ENCODE measurements at places on chromosomes 16 and 17. TPM values are rescaled to one million over a fixed set of nuclear protein-coding genes. Genes with fewer than 3 reads are reported as not detected.

- no peak overlapping the region for H3K27ac ChIP-seq
- H3K4me1 ChIP-seq, result peaks cover 8% of the 10 kb centered on the region
- no peak for DNase-seq
- H3K4me3 ChIP-seq, result no peak overlapping the region
- peaks cover 33% of the 10 kb centered on the region for H3K27me3 ChIP-seq
- no peaks in the 10 kb centered on the region for H3K36me3 ChIP-seq
Measured at GRCh38 chr16:19410435-19411171, 7.1 kb upstream of the TMC5 start.

SSTR5 gene
- not detected for total RNA-seq

DNA sequence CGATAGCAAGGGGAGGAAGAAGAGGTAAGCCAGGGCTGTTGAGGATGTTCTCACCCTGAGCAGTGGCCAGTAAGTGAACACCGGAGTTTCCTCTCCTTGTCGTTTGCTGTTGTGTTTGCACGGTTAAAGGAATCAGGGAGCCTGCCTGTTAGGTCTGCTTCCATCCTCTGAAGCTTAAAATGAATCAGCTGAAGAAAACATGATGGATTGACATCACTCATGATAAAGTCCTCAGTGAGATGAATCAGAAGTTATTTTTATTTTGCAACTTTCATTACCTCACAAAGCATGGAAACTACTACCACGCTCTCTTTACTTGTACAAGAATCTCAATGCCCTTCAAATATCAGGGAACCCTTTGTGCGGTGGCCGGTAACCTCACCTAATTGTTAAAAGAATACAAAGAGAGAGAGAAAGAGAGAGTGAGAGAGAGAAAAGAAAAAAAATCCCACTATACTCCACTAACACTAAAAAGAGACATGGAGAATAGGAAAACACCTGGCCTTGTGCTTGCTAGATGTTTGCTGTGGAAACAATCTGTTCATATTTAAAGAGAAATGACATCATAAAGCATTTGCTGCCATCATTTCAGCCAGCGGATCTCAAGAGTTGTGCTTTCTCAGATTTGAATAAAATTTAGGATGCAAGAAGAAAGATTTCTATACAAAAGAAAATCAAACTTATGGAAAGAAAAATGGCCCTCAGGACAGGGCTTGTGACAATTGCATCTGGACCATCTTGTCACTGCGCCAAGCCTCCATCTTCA, 441.6 kb upstream of the SALL1 start:
- H3K36me3 ChIP-seq, result no peaks in the 10 kb centered on the region
- H3K4me1 ChIP-seq, result no peaks in the 10 kb centered on the region
- no peak for DNase-seq
- no peak overlapping the region for H3K27ac ChIP-seq
- H3K4me3 ChIP-seq, result no peak overlapping the region

DNA sequence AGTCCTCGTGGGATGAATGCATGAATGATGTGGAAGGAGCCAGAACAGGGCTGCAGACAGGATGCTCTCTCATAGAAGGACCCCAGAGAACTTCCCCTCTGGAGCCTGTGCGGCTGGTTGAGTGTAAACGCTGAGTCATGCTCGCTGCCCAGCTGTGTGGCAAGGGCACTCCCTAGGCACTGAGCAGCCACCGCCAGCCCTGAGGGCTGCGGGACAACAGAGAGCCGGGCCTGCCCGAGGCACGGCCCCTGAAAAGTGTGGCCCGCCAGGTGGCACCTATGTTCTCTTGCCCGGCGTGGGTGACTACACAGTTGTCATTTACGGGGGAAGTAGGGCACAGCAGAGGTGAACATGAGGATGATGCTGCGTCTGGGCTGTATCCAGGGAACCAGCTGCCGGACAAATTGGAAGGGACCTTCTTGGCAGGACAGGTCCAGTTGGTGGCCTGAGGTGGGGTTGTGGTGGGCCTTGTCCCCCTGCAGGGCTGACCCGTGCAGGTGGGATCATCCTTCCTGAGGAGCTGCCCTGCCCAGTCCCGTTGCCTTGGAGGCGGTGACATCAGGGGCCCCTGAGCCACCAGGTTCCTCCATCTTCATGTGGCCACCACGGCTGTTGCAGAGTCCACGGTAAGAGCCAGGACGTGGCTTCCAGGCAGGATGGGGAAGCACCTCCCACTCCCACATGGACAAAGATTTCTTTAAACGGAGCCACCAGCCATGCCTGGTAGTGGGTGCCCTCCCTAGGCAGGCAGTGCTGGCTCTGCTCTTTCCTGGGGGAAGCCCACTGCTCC, 94.8 kb upstream of the CBX4 start:
- H3K4me1 ChIP-seq, result peaks cover 46% of the 10 kb centered on the region
- H3K4me3 ChIP-seq, result no peak overlapping the region
- no peak overlapping the region for H3K27ac ChIP-seq
- peaks cover 15% of the 10 kb centered on the region for H3K27me3 ChIP-seq
- peak; percentile 46 for DNase-seq
- no peaks in the 10 kb centered on the region for H3K36me3 ChIP-seq

USP43 gene
- total RNA-seq, result 0.24 TPM

DNA sequence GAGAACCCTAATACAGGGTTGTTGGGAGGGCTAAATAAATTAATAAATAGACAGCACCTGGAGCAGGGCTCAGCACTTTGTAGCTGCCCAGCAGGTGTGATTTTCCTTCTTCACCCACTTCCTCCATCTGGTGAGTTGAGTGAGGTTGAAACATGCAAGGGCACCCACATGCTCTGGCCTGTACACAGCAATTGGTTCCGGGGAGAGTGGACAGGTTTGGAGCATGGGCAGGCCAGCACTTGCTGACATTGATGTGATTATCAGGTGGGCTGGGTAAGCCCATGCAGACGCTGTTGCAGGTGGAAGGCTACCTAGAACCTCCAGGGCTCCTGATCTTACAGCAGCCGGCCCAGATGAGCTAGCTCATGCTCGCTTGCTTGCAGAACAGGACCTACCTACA, 1.3 kb upstream of the MRTFB start:
- peaks cover 11% of the 10 kb centered on the region for H3K4me1 ChIP-seq
- H3K4me3 ChIP-seq, result peak overlapping the region; percentile 86

GRCh38 chr16:52366983-52367382, 180.0 kb downstream of the TOX3 start:
- no peak for DNase-seq
- H3K27me3 ChIP-seq, result no peaks in the 10 kb centered on the region
- H3K4me3 ChIP-seq, result no peak overlapping the region

- no peak for DNase-seq
- H3K4me3 ChIP-seq, result no peak overlapping the region
- H3K36me3 ChIP-seq, result peaks cover 4% of the 10 kb centered on the region
- peaks cover 37% of the 10 kb centered on the region for H3K4me1 ChIP-seq
Measured at GRCh38 chr16:354291-354881, 1.9 kb upstream of the AXIN1 start.

GRCh38 chr16:27816561-27816960, 247.0 kb downstream of the GSG1L start:
- H3K27me3 ChIP-seq, result no peaks in the 10 kb centered on the region
- DNase-seq, result no peak
- no peak overlapping the region for H3K27ac ChIP-seq
- no peaks in the 10 kb centered on the region for H3K36me3 ChIP-seq
- no peaks in the 10 kb centered on the region for H3K4me1 ChIP-seq
- H3K4me3 ChIP-seq, result no peak overlapping the region

MLLT6 gene
- total RNA-seq, result 170 TPM

- no peak overlapping the region for H3K27ac ChIP-seq
- H3K27me3 ChIP-seq, result peaks cover 11% of the 10 kb centered on the region
- no peaks in the 10 kb centered on the region for H3K36me3 ChIP-seq
- H3K4me3 ChIP-seq, result no peak overlapping the region
Measured at GRCh38 chr17:55783684-55784245, 32.9 kb downstream of the PCTP start.

DNA sequence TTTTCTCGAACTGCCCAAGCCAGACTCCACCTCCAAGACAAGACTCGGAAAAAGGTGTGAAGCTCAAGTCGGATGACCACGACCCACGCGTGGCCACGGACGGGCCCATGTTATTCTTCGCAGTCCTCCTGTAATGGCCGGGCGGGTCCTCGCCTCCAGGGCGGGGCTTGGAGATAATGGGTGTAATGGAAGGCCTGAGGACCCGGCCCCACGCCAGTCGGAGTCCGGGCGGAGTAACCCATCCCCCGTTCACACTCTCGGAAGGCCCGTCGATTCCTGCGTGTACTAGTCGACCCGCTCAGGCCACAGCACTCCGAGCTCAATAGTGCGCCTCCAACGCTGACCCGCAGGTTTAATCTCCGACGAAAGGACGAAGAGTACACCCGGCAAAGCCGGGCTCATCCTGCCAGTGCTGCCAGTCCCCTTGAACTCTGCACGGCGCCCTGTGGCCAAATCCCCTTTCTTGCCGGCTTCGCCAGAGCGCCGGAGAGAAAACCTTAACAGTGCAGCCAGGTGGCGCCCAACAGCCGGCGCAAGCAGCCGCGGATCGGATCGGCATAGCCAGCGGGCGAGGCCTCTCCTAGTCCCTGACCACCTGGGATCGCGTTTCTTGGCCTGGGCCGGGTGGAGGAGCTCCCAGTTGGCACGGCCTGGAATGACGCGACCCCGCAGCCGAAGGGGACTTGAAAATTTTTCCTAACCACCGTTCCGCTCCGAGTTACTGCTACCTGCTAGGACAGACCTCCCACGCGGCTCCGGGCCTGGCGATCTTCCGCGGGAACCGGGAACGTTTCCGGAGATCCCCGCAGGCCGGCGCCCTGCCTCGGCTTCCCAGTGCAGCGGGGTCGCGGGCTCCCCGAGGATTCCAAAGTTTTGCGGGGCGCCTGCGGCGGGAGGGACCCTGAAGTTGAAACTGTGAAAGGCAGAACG, 762.0 kb downstream of the KCNJ18 start:
- no peak for DNase-seq
- no peak overlapping the region for H3K27ac ChIP-seq
- H3K27me3 ChIP-seq, result no peaks in the 10 kb centered on the region
- no peaks in the 10 kb centered on the region for H3K36me3 ChIP-seq

DNA sequence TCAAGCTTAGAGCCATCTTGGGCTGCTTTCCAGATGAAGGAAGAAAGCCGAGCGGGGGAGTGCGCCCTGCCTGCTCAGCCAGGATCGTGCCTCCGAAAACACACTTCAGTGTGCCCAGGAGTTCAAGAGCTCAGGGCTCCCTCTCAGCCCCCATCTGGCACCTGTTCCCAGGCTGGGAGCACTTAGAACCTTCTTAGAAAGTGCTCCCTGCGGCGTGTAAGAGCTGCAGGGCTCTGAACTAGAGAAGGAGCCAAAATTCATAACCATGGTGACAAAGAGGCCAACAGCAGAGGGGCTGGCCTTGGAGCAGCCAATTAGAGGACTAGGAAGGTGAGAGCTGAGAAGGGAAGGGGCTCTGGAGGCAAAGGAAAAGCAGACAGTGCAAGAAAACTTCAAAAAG, 59.0 kb upstream of the TNRC6C start:
- no peaks in the 10 kb centered on the region for H3K27me3 ChIP-seq
- no peaks in the 10 kb centered on the region for H3K36me3 ChIP-seq
- no peak overlapping the region for H3K27ac ChIP-seq

DNA sequence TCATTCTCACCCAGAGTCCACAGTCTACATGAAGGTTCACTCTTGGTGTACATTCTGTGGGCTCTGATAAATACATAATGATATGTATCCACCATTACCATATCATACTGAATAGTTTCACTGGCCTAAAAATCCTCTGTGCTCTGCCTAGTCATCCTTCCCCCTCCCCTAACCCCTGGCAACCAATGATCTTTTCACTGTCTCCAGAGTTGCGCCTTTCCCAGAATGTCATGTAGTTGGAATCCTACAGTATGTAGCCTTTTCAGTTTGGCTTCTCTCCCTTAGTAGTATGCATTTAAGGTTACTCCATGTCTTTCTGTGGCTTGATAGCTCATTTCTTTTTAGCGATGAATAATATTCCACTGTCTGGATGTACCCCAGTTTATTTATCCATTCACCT, 101.3 kb downstream of the NOG start:
- no peak for DNase-seq
- H3K36me3 ChIP-seq, result no peaks in the 10 kb centered on the region
- H3K4me3 ChIP-seq, result no peak overlapping the region
- H3K27me3 ChIP-seq, result no peaks in the 10 kb centered on the region

- no peak for DNase-seq
- H3K4me1 ChIP-seq, result no peaks in the 10 kb centered on the region
- no peaks in the 10 kb centered on the region for H3K36me3 ChIP-seq
- H3K27me3 ChIP-seq, result peaks cover 24% of the 10 kb centered on the region
Measured at GRCh38 chr17:6323626-6324356, 111.1 kb downstream of the AIPL1 start.

HOXB2 gene
- 15.6 TPM for total RNA-seq

GRCh38 chr17:36463916-36464764, 22.3 kb upstream of the ZNHIT3 start:
- H3K4me3 ChIP-seq, result no peak overlapping the region
- no peaks in the 10 kb centered on the region for H3K36me3 ChIP-seq
- H3K4me1 ChIP-seq, result no peaks in the 10 kb centered on the region
- H3K27me3 ChIP-seq, result peaks cover 49% of the 10 kb centered on the region

DNA sequence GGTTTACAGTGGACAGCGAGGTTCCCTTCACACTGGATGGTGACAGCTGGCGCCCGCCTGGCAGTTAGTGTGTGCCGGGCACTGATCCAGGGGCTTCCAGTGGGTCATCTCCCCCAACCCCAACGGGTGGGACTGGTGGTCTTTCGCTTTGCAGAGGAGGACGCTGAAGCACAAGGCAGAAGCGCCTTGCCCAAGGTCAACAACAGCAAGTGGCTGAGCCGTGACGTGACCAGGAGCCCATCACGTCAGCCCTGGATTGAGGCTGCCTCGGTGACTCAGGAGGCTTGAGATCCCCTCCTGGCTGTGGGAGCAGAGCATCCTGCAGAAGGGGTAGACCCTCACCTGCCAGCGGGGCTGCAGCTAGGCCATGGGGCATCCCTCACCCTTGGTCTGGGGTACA, 215.3 kb downstream of the RBFOX3 start:
- H3K36me3 ChIP-seq, result no peaks in the 10 kb centered on the region
- peaks cover 5% of the 10 kb centered on the region for H3K4me1 ChIP-seq
- no peak for DNase-seq
- H3K27me3 ChIP-seq, result peaks cover 39% of the 10 kb centered on the region
- no peak overlapping the region for H3K27ac ChIP-seq

GRCh38 chr16:64365448-64365931, 756.4 kb downstream of the CDH11 start:
- no peaks in the 10 kb centered on the region for H3K36me3 ChIP-seq
- H3K27ac ChIP-seq, result no peak overlapping the region
- H3K27me3 ChIP-seq, result no peaks in the 10 kb centered on the region
- no peak overlapping the region for H3K4me3 ChIP-seq
- no peak for DNase-seq

DNA sequence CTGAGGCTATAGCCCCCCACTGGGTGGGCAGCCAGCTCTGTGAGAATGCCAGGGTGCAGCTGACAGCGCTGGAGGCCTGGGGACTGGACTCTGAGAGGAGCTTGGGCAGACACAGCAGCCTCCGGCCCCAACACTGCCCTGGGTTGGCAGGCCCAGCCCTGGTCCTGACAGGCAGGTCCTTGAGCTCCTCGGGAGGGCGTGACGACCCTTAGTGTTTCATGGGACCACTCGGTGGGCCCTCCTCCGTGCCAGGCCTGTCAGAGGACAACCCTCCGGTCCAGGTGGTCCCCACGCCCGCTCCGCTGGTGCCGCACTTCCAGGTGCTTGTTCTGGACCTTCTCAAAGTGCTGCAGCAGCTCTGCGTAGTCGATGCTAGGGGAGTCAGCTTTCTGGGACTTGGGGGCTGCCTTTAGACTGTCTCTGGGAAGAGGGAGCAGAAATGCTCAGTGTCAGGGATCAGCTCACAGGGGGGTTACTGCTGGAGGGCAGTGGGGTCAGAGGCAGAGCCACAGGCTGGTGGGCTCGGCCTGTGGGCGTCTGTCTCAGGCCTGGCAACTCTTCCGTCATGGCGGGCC, 1.9 kb upstream of the MTSS2 start:
- peaks cover 5% of the 10 kb centered on the region for H3K27me3 ChIP-seq
- no peak for DNase-seq
- H3K27ac ChIP-seq, result no peak overlapping the region
- peaks cover 2% of the 10 kb centered on the region for H3K4me1 ChIP-seq
- H3K36me3 ChIP-seq, result no peaks in the 10 kb centered on the region

Data from activated naive CD4-positive, alpha-beta T cell treated with anti-CD3 and anti-CD28 coated beads for 36 hours (primary cell).